Aorta (tissue), 5 donors: ENCODE measurements at places on chromosomes 2 and 18.
A peak's percentile ranks its signal among the peaks of the same experiment; 100 is the strongest.

- no peak for DNase-seq
Measured at GRCh38 chr2:160288324-160288723, 88.3 kb upstream of the ITGB6 start.

DNA sequence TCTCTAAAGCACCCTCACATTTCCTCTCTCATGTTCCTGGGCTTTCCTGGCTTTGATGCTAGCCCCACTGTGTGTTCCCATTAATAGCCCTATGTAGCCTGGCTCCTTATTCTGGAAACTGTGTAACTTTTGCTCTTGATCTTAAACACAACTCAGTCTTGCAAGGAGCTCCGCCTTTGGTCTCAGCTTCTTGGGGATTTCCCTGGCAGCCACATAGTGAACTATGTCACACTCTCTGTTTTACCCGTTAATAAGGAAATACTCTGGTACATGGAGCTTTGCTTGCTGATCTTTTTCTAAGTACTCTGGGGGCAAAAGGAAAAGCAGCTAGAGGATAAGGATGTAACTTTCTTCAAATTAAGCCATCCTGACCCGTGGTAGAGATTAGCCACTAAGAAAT lies 259.3 kb downstream of the NEDD4L start:
- DNase-seq = no peak

- DNase-seq = no peak
Measured at GRCh38 chr2:84088656-84089055, 370.4 kb downstream of the SUCLG1 start.

- no peak for DNase-seq
Measured at GRCh38 chr2:148704247-148704646, 59.7 kb downstream of the EPC2 start.

- DNase-seq = no peak
Measured at GRCh38 chr18:56235071-56235470, 403.3 kb downstream of the TXNL1 start.

DNA sequence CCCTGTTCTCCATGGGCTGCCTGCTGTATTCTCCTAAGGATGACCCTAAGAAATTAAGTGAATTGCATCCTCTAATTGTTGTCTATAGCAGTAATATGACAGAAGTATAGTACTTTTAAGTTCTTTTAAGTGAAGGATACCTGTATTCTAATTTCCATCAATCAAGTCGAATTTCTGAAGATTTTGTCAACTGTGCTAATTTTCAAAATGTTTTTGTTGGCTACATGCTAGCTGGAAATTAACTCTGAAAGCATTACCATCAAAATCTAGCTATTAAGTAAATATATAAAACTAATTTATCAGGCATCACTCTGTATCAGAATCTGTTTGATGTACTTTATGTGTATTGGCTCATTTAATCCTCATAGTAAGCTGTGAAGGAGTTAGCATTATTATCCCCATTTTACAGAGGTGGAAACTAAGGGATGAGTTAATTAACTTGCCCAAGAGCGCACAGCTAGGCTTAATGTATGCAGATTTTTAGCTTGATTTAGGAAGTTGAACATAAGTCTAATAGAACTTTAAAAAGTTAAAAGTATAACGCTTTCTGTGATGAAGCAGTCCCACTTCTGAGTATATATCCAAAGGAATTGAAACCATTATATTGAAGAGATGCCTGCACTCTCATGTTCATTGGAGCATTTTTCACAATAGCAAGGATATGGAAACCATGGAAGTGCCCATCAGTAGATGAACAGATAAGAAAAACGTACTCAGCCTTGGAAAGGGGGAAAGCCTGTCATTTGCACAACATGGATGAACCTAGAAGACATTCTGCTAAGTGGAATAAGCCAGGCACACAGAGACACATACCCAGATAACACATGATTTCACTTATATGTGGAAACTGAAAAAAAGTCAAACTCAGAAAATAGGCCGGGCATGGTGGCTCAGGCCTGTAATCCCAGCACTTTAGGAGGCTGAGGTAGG lies 32.0 kb downstream of the EML4 start:
- no peak for DNase-seq

DNA sequence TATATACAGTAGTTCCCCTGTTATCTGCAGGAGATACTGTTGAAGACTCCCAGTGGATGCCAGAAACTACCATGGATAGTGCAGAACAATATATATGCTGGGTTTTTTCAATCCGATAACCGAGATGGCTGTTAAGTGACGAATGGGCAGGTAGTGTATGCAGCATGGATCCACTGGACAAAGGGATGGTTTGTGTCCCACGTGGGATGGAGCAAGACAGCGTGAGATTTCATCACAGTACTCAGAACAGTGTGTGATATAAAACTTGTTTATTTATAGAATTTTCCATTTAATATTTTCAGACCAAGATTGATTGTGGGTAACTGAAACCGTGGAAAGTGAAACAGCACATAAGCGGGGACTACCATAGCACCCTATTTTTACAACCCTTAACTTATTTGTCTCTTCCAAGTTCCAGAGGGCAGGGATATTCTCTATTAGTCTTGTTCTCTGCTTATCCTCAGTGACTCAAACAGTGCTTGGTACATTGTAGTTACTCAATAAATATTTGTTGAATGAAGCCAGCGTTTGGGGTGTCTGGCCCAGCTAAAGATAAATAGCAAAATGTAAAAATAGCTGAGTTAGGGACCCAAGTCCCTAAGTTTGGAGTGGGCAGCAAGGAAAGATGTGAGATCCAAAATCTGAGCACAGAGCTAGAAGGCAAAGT lies 50.0 kb downstream of the RHBDD1 start:
- DNase-seq = no peak

GRCh38 chr2:133773854-133774653 lies 205.8 kb upstream of the NCKAP5 start:
- DNase-seq = no peak

DNA sequence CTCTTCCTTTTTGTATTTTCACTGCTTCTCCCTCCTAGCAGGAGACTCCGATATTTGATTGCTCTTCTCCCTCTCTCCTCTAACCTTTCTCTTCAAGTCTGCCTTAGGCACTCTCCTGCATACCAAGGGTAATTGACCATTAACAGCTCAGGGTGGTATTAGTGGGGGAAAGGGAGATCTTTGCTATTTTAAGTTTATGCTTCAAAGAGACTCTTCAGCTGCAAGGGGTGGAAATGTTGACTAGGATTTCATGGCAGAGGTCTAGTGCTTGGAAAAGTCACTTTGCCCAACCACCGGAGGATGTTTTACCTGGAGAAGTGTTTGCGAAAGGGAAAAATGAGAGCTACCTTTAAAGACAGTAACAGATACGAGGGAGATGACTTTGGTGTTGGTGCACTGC lies 453.7 kb downstream of the SLC4A3 start:
- DNase-seq = no peak

DNA sequence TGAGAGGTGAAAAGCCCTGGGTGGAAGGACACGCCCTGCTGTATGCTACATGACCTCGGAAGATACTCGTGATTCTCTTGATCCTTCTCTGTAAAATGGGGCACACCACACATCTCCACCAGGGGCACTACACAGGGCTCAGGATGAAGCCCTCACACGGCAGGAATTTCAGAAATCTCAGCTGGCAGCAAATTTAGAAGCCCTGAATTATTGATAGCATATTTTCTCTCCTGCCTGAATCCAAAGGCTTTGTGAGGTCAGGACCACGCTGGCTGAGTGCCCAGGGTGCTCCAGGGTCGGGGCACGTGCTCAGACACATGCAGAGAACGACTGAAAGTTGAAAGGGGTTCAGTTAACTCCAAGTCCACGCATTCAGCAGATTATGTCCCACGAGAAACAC lies 42.1 kb upstream of the GALR1 start:
- peak; percentile 80 for DNase-seq

DNA sequence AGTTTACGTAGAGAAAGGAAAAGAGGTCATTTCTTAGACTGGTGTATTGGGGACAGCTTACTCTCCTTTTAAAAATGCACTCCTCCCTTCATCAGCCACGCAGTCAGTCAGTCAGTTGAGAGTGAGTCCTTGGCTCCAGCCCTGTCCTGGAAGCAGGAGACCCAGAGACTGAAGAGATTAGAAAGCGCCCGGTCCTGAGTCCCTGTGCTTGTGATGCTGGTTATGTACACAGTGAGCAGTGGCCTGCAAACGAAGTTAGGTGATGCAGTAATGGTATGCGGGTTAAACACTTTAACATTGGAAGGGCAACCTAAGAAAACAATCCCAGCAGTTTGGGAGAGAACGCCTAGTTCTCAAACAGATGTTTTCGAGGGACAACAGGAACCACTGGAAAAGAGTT lies 6.3 kb upstream of the ASB1 start:
- DNase-seq = no peak

- no peak for DNase-seq
Measured at GRCh38 chr2:11764359-11764758, 17.9 kb downstream of the LPIN1 start.

- DNase-seq = no peak
Measured at GRCh38 chr2:108605947-108606346, 71.7 kb downstream of the LIMS1 start.

GRCh38 chr2:192146069-192147015 lies 48.4 kb downstream of the TMEFF2 start:
- no peak for DNase-seq

DNA sequence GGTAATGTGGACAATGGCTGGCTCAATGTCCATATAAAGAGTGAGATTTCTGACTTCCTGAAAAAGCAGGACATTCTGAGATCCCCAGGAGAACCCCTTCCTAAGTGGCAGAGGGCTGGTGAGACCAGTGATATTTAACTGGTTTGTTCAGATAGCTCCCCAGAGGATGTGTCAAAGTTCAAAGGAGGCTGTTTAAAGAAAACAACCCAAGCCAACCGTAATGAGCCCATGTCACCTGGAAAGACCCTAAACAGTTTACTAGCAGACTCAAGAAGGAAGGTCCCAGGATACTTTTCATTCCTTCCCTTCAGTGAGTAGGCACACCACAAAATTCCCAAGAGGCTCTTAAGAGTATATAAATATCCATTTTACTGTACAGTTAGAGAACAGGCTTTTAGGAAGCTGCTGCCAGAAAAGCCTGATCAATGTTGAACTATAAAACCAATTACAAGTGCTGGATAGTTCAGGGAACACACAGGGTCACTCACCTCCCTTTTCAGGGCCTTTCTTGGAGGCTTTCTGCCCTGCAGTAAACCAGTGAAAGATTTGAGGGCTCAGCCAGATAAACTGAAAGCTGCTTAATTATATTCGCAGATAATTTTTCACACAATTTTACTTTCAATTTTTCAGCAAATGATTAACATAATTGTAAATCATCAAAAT lies 293.5 kb downstream of the ASXL3 start:
- DNase-seq = no peak

- DNase-seq = no peak
Measured at GRCh38 chr18:26649193-26649543, 100.8 kb upstream of the KCTD1 start.

DNA sequence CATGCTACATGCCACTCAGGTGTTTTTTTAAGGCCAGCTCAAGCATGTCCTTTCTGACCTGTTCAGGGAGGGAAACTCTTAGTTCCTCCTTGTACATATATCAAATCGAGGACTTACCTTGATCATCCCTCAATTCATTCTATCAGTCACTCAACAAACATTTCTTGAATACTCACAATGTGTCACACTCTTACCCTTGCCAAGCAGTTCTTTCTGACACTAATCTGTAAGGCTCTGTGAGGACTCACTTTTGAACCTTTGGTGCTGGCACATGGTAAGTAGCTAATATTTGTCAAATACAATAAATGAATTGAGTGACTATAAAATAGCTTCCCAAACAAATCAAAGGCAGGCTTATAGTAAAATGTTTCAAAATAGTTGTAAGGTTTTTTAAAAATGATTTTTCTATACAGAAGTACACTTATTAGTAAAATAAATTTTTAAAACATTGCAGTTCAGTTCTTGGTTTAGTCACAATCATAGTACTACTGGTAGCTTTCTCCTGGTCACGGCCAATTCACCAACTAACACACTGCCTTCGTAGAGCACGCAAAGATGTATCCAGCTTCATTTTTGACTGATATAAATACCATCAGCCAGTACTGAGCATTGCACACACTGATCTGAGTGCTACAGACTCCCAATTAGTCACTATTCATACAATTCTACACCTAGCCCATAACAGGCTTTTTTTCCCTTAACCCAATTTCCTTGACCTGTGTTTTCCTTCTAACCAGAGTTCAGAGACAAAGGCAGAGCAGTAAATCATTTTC lies 50.9 kb downstream of the ZEB2 start:
- no peak for DNase-seq

DNA sequence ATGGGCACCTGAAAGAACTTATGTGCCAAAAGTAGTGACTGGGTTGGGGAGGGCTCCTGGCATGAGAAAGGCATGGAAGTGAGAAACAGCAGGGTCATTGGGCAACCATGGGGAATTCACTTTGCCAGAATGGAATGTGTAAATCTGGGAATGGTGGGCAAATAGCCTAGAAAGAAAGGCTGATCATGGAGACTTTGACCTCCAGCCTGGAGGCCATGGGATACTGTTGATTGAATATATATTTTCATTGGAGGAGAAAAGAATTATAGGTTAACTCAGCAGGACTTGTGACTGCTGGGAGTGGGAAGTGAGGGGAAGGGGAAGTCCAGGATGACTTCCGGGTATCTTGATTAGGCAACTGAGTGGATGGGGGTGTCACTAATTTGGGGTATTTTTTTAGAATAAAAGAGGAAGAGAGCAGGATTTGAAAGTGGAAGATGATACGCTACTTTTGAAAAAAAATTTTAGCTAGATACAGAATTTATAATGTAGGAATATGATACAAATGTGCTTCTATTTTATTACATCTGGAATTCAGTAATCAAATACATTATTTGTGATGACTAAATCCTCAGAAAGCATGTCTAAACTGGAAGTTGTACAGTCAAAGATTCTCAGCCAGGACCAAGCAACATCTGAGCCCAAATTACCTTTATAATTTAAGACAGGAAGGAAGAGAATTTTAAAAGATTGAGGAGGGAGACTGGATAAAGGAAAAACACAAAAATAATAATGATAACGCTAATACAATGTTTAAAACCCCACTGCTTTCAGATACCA lies 116.2 kb downstream of the GATA6 start:
- DNase-seq = no peak

- DNase-seq = no peak
Measured at GRCh38 chr2:180694445-180695421, 285.7 kb upstream of the UBE2E3 start.

DNA sequence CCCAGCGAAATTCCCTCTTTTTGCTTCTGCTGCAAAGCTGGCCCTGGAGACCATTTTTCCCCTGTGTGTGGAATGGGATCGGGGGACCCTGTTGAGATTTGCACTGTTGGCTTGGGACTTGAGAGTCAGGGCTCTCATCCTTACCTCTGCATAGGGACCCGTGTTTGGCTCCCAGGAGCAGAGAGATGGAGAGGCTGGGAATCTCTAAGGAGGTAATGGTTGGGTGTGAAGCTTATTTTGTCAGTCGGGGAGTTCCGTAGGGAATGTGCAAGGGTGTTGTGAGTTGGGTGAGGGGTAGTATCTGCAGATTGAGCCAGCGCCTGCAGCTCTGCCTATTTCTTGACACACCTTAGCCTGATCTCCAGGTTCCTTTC lies 4.5 kb downstream of the GATA6 start:
- DNase-seq = no peak

DNA sequence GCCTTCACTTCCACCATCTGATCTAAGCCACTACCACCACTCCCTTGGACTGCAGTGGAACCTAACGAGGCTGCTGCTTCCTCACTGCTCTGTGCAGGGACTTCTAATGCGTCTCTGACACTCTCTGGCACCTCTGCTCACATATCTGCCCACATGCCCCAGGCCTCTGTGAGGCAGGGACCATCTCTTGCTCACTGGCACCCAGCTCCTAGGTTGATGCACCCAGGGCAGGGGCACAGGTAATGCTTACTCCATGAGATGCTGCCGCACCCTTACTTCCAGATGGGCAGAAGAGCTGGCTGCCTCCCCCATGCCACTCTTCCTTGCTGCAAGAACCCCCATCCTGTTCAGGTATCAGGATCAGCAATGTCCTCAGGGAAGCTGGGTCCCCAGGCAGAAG lies 294.0 kb upstream of the HS6ST1 start:
- peak; percentile 33 for DNase-seq

GRCh38 chr18:23977719-23978483 lies 36.7 kb upstream of the TTC39C start:
- DNase-seq = no peak
